ENCODE measurements at places on chromosomes 16 and 17.

- H3K4me1 ChIP-seq: no peaks in the 10 kb centered on the region
- H3K36me3 ChIP-seq: no peaks in the 10 kb centered on the region
- no peaks in the 10 kb centered on the region for H3K27me3 ChIP-seq
- no peak for DNase-seq
- no peak overlapping the region for H3K27ac ChIP-seq
These were observed 977.2 kb downstream of the CDH11 start for GRCh38 chr16:64144617-64145016.

GRCh38 chr16:69554495-69554894, 11.3 kb upstream of the NFAT5 start:
- no peaks in the 10 kb centered on the region for H3K27me3 ChIP-seq
- DNase-seq: no peak
- H3K27ac ChIP-seq: no peak overlapping the region
- H3K4me3 ChIP-seq: no peak overlapping the region
- no peaks in the 10 kb centered on the region for H3K36me3 ChIP-seq

DNA sequence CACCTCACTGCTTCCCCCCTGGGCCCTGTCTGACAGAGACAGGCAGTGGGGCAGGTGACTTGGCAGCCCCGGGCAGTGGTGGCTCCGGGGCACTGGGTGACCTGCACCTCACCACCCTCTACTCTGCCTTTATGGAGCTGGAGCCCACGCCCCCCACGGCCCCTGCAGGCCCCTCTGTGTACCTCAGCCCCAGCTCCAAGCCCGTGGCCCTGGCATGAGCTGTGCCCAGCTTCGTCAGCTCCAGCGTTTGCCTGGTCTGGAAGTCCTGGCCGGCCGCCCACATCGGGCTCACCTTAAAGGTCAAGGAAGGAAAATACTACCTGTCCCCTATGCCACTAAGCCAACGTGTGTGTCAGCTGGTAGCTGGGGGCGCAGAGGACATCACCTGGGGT, 15.2 kb downstream of the UNC119 start:
- H3K36me3 ChIP-seq: no peaks in the 10 kb centered on the region
- no peaks in the 10 kb centered on the region for H3K27me3 ChIP-seq

DNA sequence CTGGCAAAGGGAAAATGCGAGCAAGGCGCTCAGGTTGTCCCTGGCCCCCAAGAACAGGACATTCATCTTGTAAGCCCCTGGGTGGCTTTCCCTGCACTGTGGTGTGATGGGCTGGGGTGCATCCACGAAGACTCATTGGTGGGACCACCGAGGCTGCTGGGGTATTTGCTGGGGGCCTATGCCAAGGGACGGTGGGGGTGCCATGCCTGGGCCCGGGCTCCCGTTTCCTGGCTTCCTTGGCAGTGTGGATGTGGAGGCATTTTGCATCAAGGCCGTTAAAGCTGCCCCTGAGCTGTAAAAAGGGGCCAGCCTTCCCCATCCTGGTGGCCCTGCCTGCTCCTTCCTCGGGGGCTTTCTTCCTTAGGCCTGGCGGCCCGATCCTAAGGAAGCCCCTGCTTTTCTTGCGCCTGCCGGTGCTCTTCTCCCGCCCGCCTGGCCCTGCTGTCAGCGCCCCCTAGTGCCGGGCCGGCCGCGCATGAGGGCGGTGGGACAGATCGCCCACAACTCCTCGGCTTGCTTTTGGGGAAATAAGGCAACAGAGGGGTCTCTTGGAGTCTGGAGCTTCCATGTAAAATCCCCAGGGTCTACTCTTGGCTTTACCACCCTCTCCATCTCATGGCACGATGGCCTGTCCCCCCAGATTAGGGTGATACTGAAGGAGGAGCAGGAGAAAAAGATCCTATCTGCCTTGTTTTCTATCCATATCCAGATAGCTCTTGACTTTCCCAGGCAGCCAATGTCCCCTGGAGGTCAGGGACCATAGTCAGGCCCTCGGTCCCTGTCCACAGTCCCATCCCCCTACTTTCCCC, 9.8 kb upstream of the TBX2 start:
- H3K27ac ChIP-seq: no peak overlapping the region
- no peak for DNase-seq
- no peaks in the 10 kb centered on the region for H3K27me3 ChIP-seq
- no peak overlapping the region for H3K4me3 ChIP-seq
- no peaks in the 10 kb centered on the region for H3K36me3 ChIP-seq

GRCh38 chr16:20383106-20384029, 21.2 kb downstream of the PDILT start:
- no peak overlapping the region for H3K27ac ChIP-seq
- H3K27me3 ChIP-seq: no peaks in the 10 kb centered on the region
- H3K4me1 ChIP-seq: peaks cover 6% of the 10 kb centered on the region
- no peak overlapping the region for H3K4me3 ChIP-seq
- no peaks in the 10 kb centered on the region for H3K36me3 ChIP-seq
